ENCODE measurements at places on chromosomes 5 and 9. TPM values are rescaled to one million over a fixed set of nuclear protein-coding genes. Genes with fewer than 3 reads are reported as not detected.

PHYHD1 gene
- total RNA-seq: 0.32 TPM

SLC25A48 gene
- 2.8 TPM for total RNA-seq

INSL6 gene
- not detected for total RNA-seq

CCNO gene
- 12.1 TPM for total RNA-seq

SPINK13 gene
- not detected for total RNA-seq

CCDC192 gene
- not detected for total RNA-seq

IL3 gene
- not detected for total RNA-seq

ANGPTL2 gene
- 0.20 TPM for total RNA-seq

GABRA1 gene
- not detected for total RNA-seq

TMEM232 gene
- total RNA-seq: 1.2 TPM

TGFBI gene
- 0.64 TPM for total RNA-seq

PCDHGA5 gene
- 0.05 TPM for total RNA-seq

TSSK1B gene
- total RNA-seq: not detected

DNA sequence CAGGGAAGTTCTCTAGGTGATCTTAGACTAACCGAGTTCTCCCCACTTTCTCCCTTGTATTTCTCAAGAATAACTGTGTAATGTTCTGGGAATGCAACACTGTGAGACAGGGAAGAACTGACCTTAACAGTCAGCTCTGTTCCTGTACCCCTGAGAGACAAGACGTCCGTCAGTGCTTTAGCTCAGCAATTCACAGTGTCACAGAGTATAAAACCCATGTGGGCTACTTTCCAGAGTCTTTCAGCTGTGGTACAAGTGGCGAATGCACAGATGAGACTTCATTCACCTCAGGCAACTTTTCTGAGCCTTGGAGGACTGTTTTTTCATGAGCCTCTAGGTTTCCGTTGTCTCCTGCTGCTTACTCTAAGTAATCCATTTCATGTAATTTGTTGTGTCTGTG lies 458.8 kb downstream of the SPATA31D1 start:
- H3K36me3 ChIP-seq: no peaks in the 10 kb centered on the region
- H3K4me1 ChIP-seq: no peaks in the 10 kb centered on the region
- no peaks in the 10 kb centered on the region for H3K27me3 ChIP-seq

GRCh38 chr9:69816735-69817134 lies 3.9 kb upstream of the CFAP95 start:
- H3K27me3 ChIP-seq: no peaks in the 10 kb centered on the region
- H3K4me3 ChIP-seq: no peak overlapping the region
- no peaks in the 10 kb centered on the region for H3K4me1 ChIP-seq
- no peak for DNase-seq

- H3K4me3 ChIP-seq: no peak overlapping the region
- DNase-seq: no peak
- peaks cover 24% of the 10 kb centered on the region for H3K4me1 ChIP-seq
- H3K27me3 ChIP-seq: no peaks in the 10 kb centered on the region
- H3K27ac ChIP-seq: no peak overlapping the region
These were observed 9.8 kb upstream of the ABL1 start for GRCh38 chr9:130825351-130825651.

DNA sequence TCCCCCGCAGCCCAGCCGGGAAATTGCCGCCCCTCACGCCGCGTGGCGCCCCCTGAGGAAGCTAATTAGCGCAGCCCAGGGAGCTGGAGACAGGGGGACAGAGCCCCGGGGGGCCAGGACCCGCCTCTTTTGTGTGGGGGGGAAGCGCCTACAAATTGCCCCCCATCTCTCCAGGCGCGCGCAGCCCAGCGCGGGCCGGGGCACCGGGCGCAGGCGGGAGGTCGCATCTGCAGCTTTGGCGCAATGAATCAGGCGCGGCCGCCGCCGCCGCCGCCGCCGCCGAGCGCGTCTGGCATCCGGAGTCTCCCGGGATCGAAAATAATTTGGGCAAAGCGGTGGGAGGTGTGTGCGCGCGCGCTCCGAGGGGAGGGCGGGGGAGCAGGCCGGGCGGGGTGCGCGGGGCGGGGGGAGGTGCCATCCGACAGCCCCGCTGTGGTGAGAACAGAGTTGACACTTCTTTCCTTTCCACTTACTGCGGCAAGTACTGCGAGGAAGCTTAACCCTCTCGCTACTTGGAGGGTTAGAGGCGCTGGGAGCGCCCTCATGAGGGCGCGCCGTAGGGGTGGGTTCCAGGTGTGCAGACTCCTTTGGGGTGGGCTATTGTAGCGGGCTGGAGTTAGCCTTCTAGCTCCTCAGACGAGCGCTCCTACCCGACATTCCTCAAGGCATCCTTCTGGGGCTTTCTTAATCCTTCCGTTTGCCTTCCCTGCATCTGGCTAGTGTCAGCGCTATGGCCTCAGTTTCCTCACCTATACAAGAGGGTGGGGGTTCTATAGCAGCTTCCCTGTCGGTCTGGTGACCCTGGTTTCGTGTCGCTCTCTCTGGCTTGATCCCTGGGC lies 63.1 kb downstream of the CXXC5 start:
- no peaks in the 10 kb centered on the region for H3K27me3 ChIP-seq
- H3K36me3 ChIP-seq: no peaks in the 10 kb centered on the region
- peaks cover 30% of the 10 kb centered on the region for H3K4me1 ChIP-seq
- H3K4me3 ChIP-seq: peak overlapping the region; percentile 61
- DNase-seq: no peak
- H3K27ac ChIP-seq: no peak overlapping the region

DNA sequence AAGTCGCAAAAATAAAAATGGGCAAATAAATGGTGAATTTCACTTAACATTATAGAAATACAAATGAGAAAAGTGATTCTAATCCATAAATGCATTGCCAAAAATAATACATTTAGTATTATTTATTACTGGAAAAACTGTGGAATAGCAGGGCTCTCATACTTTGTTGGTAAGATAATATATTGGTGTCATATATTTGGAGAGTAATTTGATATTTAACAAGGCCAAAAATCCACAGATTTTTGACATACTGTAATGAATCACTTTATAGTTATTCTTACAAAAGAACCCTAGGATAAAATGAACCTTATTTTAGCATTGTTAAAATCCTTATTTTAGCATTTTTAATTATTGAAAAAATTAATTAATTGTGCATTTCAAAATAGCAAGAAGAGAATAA lies 397.2 kb upstream of the DAB2 start:
- H3K36me3 ChIP-seq: no peaks in the 10 kb centered on the region
- no peaks in the 10 kb centered on the region for H3K27me3 ChIP-seq
- no peaks in the 10 kb centered on the region for H3K4me1 ChIP-seq
- no peak for DNase-seq
- H3K27ac ChIP-seq: no peak overlapping the region

GRCh38 chr9:100227636-100228035 lies 125.1 kb downstream of the TEX10 start:
- no peak overlapping the region for H3K27ac ChIP-seq
- peaks cover 3% of the 10 kb centered on the region for H3K4me1 ChIP-seq
- H3K36me3 ChIP-seq: peaks cover 4% of the 10 kb centered on the region
- no peak for DNase-seq
- no peak overlapping the region for H3K4me3 ChIP-seq

- H3K27me3 ChIP-seq: no peaks in the 10 kb centered on the region
- H3K36me3 ChIP-seq: no peaks in the 10 kb centered on the region
- no peak for DNase-seq
- no peak overlapping the region for H3K27ac ChIP-seq
- peaks cover 5% of the 10 kb centered on the region for H3K4me1 ChIP-seq
- H3K4me3 ChIP-seq: no peak overlapping the region
These were observed 162.4 kb upstream of the ZNF608 start for GRCh38 chr5:124908581-124909451.

GRCh38 chr5:107301999-107302398 lies 368.7 kb downstream of the EFNA5 start:
- H3K4me3 ChIP-seq: no peak overlapping the region
- no peak overlapping the region for H3K27ac ChIP-seq
- no peaks in the 10 kb centered on the region for H3K27me3 ChIP-seq
- DNase-seq: no peak
- H3K36me3 ChIP-seq: no peaks in the 10 kb centered on the region

- no peaks in the 10 kb centered on the region for H3K36me3 ChIP-seq
- no peak overlapping the region for H3K4me3 ChIP-seq
- H3K27me3 ChIP-seq: no peaks in the 10 kb centered on the region
- H3K27ac ChIP-seq: no peak overlapping the region
- H3K4me1 ChIP-seq: peaks cover 9% of the 10 kb centered on the region
These were observed 125.9 kb downstream of the RGS3 start for GRCh38 chr9:113589407-113589806.

GRCh38 chr9:119533504-119533903 lies 164.3 kb upstream of the BRINP1 start:
- DNase-seq: no peak
- H3K4me1 ChIP-seq: no peaks in the 10 kb centered on the region
- H3K27ac ChIP-seq: no peak overlapping the region
- H3K4me3 ChIP-seq: no peak overlapping the region
- no peaks in the 10 kb centered on the region for H3K36me3 ChIP-seq

- no peaks in the 10 kb centered on the region for H3K27me3 ChIP-seq
- H3K36me3 ChIP-seq: peaks cover 8% of the 10 kb centered on the region
- H3K27ac ChIP-seq: no peak overlapping the region
- no peak overlapping the region for H3K4me3 ChIP-seq
- DNase-seq: no peak
These were observed 123.5 kb downstream of the SCAMP1 start for GRCh38 chr5:78483809-78484521.

GRCh38 chr5:163867738-163868137 lies 362.3 kb downstream of the MAT2B start:
- no peaks in the 10 kb centered on the region for H3K4me1 ChIP-seq
- no peaks in the 10 kb centered on the region for H3K27me3 ChIP-seq
- no peak overlapping the region for H3K4me3 ChIP-seq
- H3K36me3 ChIP-seq: no peaks in the 10 kb centered on the region
- DNase-seq: no peak

DNA sequence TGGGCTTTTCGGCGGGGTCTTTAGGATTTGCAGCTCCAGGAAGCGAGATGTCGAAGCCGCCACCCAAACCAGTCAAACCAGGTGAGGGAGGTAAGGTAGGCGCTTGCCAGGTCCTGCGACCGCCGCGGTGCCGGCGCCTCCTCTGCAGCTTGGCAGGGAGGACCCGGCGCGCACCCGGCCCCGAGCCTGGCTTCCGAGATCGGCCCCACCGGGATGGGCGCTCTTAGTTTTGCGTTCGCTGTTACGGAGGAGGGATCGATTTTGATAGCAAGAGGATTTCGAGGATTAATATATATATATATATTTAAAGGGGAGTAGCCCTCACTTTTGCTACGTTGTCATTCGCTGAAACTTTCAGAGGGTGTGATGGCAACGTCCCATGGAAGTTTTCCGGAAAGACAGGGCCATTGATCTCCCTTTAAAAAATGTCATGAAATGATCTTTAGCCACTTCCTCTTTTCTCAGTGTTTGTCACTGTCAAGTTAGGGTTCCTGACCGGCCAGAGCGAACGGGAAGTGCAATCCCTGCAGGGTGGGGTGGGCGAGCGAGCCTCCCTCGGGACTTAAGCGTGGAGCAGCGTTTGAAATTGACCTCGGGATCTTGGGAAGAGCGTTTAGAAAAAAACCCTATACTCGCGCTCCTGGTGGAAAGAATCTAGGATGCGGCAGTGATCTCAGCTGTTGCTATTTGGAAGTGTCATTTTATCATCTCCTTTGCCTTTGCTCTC lies 495 bp downstream of the OSTF1 start:
- H3K27me3 ChIP-seq: no peaks in the 10 kb centered on the region
- no peak for DNase-seq
- H3K4me1 ChIP-seq: peaks cover 19% of the 10 kb centered on the region
- H3K36me3 ChIP-seq: no peaks in the 10 kb centered on the region
- peak overlapping the region; percentile 79 for H3K27ac ChIP-seq

- no peak overlapping the region for H3K27ac ChIP-seq
- DNase-seq: no peak
- H3K4me1 ChIP-seq: no peaks in the 10 kb centered on the region
- no peak overlapping the region for H3K4me3 ChIP-seq
- H3K36me3 ChIP-seq: no peaks in the 10 kb centered on the region
- H3K27me3 ChIP-seq: no peaks in the 10 kb centered on the region
These were observed 77.8 kb downstream of the SLC38A9 start for GRCh38 chr5:55634209-55634805.

- no peaks in the 10 kb centered on the region for H3K27me3 ChIP-seq
- DNase-seq: no peak
- H3K4me1 ChIP-seq: peaks cover 2% of the 10 kb centered on the region
These were observed 14.0 kb downstream of the ARL15 start for GRCh38 chr5:54296386-54296785.

DNA sequence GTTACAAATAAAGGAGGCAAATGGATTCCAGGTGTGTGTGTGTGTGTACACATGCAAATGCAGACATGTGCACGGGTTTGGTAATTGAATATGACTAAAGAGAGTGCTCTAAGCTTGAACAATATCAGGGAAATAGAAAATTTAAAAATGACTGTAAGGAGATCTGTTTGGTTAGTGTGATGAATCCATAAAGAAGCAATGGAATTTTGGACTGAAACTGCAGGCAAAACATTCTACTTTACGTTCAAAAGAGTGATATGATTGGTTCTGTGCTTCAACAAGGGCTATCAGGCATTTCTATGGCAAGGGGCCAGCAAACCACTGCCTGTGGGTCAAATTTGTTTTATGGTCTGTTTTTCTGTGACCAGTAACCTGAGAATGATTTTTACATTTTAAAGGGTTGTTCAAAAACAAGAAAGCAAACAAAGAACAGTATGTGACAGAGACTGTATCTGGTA lies 332.8 kb upstream of the KLF9 start:
- H3K27ac ChIP-seq: no peak overlapping the region
- no peaks in the 10 kb centered on the region for H3K4me1 ChIP-seq
- H3K4me3 ChIP-seq: no peak overlapping the region
- no peaks in the 10 kb centered on the region for H3K36me3 ChIP-seq

GRCh38 chr5:33611877-33612276 lies 171.1 kb downstream of the TARS1 start:
- no peaks in the 10 kb centered on the region for H3K36me3 ChIP-seq
- no peak overlapping the region for H3K27ac ChIP-seq
- no peak for DNase-seq
- peaks cover 64% of the 10 kb centered on the region for H3K27me3 ChIP-seq

GRCh38 chr5:58041884-58042283 lies 418.0 kb downstream of the PLK2 start:
- H3K27ac ChIP-seq: no peak overlapping the region
- 0 out of 2 replicates have a peak, but pooled peaks cover 2% of the 10 kb centered on the region for H3K4me1 ChIP-seq
- H3K36me3 ChIP-seq: no peaks in the 10 kb centered on the region
- H3K4me3 ChIP-seq: no peak overlapping the region

GRCh38 chr9:75116306-75116705 lies 28.0 kb downstream of the OSTF1 start:
- no peak for DNase-seq
- no peaks in the 10 kb centered on the region for H3K36me3 ChIP-seq
- H3K27ac ChIP-seq: no peak overlapping the region
- no peaks in the 10 kb centered on the region for H3K27me3 ChIP-seq
- H3K4me3 ChIP-seq: no peak overlapping the region
- H3K4me1 ChIP-seq: no peaks in the 10 kb centered on the region

- no peaks in the 10 kb centered on the region for H3K4me1 ChIP-seq
- H3K4me3 ChIP-seq: no peak overlapping the region
- H3K27ac ChIP-seq: no peak overlapping the region
- H3K27me3 ChIP-seq: peaks cover 12% of the 10 kb centered on the region
These were observed 72.3 kb downstream of the PAX5 start for GRCh38 chr9:36961561-36962325.

- H3K27ac ChIP-seq: no peak overlapping the region
- no peak for DNase-seq
- no peaks in the 10 kb centered on the region for H3K4me1 ChIP-seq
- no peaks in the 10 kb centered on the region for H3K27me3 ChIP-seq
These were observed 38.9 kb downstream of the LYRM7 start for GRCh38 chr5:131209506-131210150.

- DNase-seq: no peak
- H3K27ac ChIP-seq: no peak overlapping the region
- H3K27me3 ChIP-seq: no peaks in the 10 kb centered on the region
- no peak overlapping the region for H3K4me3 ChIP-seq
- H3K36me3 ChIP-seq: no peaks in the 10 kb centered on the region
These were observed 41.3 kb upstream of the FOXE1 start for GRCh38 chr9:97811533-97812246.

GRCh38 chr5:60455589-60455988 lies 244.4 kb downstream of the DEPDC1B start:
- H3K36me3 ChIP-seq: no peaks in the 10 kb centered on the region
- no peak overlapping the region for H3K27ac ChIP-seq
- no peak for DNase-seq
- no peak overlapping the region for H3K4me3 ChIP-seq
- no peaks in the 10 kb centered on the region for H3K4me1 ChIP-seq
